Stimulated activated naive CD4-positive, alpha-beta T cell treated with Interleukin-2 at 50 U/mL for 16 hours (primary cell): ENCODE measurements at places on chromosomes 11 and 22.
A peak's percentile ranks its signal among the peaks of the same experiment; 100 is the strongest.

DNA sequence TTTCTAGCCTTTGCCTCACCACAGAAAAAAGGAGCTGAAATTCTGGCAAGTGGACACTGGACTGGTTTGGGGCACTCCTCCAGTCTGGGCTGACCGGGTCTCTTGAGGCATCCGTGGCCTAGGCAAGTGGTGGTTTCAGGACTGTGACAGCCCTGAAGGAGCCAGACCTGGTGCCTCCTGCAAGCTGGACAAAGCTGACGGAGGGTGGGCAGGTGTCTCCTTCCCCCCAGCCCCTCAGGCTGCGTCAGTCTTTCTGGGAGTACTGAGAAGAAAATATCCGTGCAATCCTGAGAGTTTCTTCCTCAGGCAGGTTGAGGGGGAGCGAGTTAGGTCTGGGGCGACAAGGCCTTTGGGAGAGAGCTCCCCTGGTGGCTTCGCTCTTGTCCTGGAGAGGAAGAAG, 4.3 kb upstream of the UCP3 start:
- no peak for DNase-seq

- DNase-seq: peak; percentile 28
Measured at GRCh38 chr11:60914633-60915247, 782 bp downstream of the TMEM109 start.

DNA sequence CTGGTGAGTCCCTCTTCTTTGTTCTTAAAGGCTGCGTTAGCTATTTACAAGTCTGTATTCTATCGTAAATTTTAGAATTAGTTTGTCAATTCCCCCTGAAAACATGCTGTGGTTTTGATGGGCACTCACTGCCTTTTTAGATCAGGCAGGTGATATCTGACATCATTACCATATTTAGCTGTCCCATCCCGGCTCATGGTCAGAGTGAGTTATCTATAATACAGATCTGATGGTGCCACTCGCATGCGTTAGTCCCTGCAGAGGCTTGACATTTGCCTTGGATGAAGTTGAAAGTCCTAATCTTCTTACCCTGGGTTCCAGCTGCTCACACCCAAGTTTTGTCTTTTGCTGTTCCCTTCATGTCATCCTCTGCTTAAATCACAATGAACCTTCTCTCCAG, 150.5 kb upstream of the NARS2 start:
- no peak for DNase-seq

DNA sequence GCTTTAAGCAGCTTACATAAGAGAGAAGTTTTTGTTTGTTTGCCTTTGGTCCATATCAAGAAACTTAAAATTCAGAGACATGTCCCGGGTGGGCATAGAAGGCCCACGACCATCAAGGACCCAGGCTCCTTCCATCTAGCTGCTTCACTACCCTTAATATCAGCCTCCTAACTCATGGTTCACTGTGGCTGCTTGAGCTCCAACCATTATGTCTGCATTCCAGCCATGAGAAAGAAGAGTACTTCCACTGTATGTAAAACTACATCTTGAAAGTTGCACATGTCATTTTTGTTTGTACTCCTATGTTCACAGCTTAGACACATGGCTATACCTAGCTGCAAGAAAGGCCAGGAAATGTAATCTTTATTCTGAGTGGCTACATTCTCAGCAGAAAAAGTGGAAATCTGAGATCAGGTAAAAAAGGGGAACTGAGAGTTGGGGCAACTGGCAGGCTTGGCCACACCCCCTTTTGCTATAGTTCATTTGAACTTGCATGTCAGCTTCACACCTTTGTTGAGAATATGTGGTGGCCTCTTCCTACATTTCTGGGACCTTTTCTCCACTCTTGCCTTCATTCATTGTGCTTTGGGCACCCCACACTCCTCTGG, 81.3 kb upstream of the TP53I11 start:
- DNase-seq: no peak

- no peak for DNase-seq
Measured at GRCh38 chr22:23053051-23053707, 17.1 kb upstream of the GNAZ start.

DNA sequence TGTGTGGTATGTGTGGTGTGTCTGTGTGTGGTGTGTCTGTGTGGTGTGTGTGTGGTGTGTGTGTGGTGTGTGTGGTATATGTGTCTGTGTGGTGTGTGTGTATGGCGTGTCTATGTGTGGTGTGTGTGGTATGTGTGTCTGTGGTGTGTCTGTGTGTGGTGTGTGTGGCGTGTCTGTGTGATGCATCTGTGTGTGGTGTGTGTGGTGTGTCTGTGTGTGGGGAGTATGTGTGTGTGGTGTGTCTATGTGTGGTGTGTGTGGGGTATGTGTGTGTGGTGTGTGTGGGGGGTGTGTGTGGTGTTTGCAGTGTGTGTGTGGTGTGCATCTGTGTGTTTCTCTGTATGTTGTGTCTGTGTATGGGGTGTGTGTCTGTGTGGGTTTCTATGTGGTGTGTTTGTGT, 7.8 kb upstream of the PVALB start:
- DNase-seq: no peak

DNA sequence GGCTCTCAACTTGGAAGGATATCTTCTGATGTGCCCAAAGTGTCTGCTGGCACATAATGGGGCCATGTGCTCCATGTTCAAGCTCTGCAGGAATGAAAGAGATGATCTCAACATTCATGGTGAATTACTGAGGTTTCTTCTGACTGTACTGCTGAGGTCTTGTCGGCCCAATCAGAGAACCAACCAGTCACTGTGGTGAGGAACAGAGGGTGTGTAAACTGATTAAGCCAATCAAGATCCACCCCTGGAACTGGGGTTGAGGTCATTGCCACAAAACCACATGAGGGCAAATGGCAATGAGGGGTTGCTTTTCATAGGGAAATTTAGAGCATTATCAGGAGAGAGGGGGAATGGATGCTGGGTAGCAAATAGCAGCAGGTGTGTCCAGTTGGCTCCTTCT, 152.3 kb upstream of the RAG2 start:
- no peak for DNase-seq

GRCh38 chr11:123473941-123474677, 44.0 kb downstream of the GRAMD1B start:
- no peak for DNase-seq

GRCh38 chr22:47067911-47068625, 305.6 kb downstream of the TBC1D22A start:
- DNase-seq: no peak

GRCh38 chr11:115084231-115084630, 405.9 kb downstream of the NXPE2 start:
- no peak for DNase-seq

- DNase-seq: peak; percentile 13
Measured at GRCh38 chr11:119065369-119065768, 2.2 kb upstream of the VPS11 start.
